Activated B cell treated with CpG ODN at 0.5 μM for 24 hours (primary cell): ENCODE measurements at places on chromosomes 16 and 17. TPM values are rescaled to one million over a fixed set of nuclear protein-coding genes. Genes with fewer than 3 reads are reported as not detected.

DNA sequence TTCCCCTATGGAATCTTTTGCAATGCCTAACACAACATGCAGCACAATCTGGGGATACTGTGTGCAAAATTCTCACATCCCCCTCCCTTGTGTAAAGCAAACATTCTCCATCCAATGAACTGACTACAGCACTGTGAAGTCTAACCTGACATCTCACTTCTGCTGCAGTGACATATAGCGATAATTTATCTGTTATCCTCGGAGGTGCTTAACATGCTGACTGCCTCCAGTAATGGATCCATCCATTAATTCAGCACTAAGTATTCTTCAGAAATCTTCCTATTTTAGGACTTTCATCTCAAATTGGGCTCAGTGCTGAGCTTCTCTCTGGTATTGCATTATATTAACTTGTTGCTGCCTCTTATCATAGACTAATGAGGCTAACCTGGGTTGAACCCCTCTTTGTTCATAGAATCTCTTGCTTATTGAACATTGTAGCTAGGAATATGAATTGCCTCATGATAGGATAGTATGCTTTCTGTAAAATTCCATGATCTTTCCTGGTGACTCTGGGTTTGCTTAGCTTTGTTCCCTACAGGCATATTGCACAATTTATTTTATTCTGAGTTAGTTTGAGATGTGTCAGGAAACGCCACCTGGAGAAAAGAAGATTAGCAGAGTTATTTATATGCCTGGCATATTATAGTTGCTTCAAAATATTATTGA is 187.9 kb downstream of the CNTNAP4 start:
- DNase-seq = no peak

DNA sequence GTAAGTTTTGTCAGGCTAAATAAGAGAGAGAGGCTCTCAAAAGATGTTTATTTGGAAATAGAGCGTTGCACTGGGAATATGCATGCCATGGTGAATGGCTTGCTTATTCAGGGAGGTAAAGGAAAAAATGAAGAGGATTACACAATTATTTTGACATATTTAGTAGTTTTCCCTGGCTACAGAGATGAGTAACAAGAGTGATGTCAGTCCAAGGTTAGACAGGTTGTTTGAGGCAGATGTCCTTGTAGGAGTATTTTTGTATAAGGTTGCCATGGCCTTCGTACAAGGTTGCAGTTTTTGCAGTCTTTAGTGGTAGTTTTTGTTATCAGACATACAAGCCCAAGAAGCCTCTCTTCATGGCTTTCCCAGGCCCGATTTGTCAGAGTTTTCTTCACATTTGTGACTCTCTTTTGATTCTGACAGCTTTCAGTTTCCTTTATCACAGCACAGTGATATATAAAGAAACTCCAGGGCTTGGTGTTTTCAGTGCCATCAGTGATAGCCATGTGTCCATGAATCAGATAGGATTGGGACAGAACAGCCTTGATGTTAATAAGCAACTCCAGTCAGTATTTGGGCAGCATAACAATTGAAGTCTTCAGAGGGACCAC is 18.7 kb upstream of the LGALS9 start:
- DNase-seq = no peak

- DNase-seq = no peak
Observed at GRCh38 chr17:77182205-77183172, 41.7 kb downstream of the SEC14L1 start.

DNA sequence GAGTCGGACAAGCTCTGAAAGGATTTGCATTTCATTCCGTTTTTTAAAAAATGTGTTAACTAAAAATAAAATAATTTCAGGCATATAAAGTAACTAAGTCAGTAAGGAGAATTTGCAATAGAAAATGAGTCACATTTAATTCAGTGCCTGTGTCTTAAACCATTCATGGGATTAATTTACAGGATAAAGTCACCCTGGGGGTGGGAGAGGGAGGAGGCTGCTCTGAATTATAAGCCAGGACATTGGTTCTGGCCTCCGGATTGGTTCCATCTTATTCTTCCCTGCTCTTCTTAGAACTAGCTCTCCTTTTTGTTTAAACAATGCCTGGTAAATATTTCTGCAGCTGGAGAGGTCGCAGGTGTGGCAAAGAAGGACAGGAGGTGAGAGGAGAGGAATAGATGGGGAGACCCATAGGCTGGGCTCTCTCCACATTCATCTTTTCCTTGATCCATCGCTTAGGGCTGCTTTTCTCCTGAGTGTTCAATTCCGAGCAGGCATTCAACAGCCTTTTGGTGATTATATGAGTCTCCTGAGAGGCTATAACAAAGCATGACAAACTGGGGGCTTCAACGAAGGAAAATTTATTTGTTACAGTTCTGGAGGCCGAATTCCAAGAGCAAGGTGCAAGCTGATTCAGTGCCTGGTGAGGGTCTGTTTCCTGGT is 319.2 kb downstream of the PHKB start:
- no peak for DNase-seq

DNA sequence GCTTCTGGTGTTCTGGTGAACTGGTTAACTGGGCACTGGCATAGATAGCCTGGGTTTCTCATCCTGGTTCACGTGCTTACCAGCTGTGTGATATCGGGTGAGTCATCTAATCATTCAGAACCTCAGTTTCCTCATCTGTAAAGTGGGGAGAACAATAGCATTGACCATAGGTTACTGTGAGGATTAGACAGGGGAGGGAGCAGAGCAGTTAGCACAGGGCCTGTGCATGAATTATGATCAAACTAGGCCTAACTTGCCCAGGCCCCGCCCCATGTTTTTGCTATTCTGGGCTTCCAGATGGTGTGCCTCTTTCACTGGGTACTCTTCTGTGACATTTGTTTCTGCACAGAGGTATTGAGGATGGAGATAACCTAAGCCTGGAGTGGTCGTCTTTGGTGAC is 4.6 kb upstream of the KLHL36 start:
- no peak for DNase-seq

DNA sequence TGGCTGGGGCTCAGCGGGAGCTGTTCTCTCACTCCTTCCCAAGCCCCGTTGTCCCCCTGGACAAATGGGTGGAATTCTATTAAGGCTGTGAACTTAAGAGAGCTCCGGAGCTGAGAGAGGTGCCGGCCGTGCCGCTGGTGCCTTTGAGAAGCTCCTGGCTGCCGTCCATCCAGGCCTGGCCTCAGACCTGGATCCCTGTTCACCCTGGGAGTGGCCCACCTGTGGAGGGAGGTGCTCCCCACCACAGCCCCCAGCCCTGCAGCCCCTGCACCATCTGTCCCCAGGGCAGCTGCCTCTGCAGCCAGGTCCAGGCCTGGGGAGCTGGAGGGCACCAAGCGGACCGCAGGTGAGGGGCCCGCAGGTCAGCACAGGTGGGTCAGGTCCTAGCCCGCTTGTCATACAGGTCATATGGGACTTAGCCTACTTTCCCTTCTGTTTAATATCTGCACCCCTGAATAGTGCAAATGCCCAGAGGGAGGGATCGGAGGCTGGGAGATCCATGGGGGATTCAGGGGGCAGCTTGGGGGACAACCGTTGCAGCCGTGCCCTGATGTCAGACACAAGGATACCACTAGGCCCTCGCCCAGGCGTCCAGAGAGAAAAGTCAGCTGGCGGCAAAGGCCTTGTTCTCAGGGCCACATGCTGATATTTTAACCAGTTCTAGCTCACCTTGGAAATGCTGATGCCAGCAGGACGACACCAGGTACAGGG is 15.2 kb upstream of the METRNL start:
- no peak for DNase-seq

GRCh38 chr17:59812139-59812538 is 80.6 kb downstream of the TUBD1 start:
- DNase-seq = no peak

GRCh38 chr17:81986606-81987005 is 9.2 kb downstream of the ASPSCR1 start:
- DNase-seq = no peak

DNA sequence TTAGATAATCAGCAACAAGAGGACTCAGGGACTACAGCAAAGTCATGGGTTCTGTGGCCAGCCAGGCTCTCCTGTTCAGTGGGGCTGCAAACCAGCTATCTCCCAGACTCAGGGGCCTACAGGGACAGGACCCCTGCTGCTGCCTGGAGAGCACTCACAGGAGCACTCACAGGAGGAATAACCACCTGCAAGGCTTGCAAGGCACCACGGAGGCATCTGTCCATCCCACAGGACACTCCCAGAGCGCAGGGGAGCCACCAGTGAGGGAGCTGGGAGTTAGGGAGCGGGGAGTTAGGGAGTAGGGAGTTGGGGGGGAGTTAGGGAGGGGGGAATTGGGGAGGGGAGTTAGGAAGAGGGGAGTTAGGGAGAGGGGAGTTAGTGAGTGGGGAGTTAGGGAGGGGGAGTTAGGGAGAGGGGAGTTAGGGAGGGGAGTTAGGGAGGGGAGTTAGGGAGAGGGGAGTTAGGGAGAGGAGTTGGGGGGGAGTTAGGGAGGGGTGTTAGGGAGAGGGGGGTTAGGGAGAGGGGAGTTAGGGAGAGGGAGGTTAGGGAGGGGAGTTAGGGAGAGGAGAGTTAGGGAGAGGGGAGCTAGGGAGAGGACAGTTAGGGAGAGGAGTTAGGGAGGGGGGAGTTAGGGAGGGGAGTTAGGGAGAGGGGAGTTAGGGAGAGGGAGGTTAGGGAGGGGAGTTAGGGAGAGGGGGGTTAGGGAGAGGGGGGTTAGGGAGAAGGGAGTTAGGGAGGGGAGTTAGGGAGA is 5.7 kb downstream of the CANT1 start:
- DNase-seq = no peak

GRCh38 chr16:813204-813915 is 12.8 kb upstream of the GNG13 start:
- DNase-seq = peak; percentile 50

DNA sequence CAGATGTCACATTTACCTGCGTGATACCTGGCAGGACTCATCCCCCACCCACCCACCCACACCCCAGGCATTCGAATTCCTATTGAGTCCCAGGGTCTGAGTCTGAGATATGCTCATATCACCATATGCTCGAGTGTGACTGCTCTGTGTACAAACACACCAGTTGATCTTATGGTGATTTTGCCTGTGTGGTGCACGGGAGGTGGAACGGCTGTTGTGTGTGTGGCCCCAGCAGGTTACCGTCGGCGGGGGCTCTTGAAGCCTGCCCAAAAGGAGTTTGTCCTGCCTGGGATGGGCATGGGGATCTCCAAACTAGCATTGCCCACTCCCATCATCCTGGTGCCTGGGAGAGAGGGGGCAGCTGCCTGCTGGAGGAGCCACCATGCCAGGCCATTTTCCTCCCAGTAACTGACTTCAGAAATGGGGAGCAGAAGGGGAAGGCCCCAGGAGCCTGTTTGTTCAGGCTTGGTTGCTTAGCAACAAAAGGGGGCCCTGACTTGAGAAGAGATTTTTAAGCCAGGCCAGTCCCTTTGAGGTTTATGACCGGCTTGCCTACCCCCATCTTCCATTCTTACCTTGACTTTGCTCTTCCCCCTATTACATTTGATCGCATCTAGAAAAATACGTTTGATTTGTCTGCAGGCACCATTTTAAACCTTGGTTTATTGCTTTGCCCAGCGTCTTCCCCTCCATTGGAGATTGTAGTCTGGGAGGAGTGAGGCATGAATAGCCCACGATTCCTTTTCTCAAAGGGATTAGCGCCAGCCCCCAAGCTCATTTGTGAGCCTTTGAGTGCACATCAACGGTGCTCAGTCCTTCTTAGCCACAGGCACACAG is 217.7 kb downstream of the CCDC182 start:
- DNase-seq = no peak

GRCh38 chr17:78655251-78655940 is 78.2 kb upstream of the DNAH17 start:
- no peak for DNase-seq

- DNase-seq = no peak
Observed at GRCh38 chr17:34562387-34562786, 17.0 kb upstream of the TMEM132E start.

- DNase-seq = no peak
Observed at GRCh38 chr17:78884148-78884825, 18.7 kb downstream of the CEP295NL start.

GRCh38 chr17:77728871-77729270 is 229.6 kb upstream of the TNRC6C start:
- no peak for DNase-seq

Gene MVD
- 115 and 140 TPM in 2 replicates for total RNA-seq

Gene PKMYT1
- 3.8 and 4.3 TPM in 2 replicates for total RNA-seq
